ENCODE measurements at places on chromosomes 7 and 10.
A peak's percentile ranks its signal among the peaks of the same experiment; 100 is the strongest.

DNA sequence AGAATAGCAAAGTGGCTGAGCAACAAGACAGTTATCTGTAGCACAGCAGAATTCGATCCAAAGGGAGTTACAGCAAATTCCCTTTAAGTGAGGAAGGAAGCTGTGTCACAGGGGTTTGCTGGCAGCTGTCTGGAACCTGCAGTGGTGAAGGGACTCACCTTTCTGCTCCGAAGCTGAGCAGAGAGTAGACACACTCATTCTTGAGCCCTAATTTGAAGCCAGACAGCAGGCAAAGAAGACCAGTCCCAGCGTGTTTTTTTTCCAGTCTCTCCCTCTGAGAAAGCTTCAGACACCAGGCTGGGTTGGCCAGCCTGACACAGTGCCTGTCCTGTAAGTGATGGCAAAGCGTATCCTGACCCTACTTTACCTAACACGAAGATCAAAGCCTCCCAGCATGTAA, 210.7 kb downstream of the TRIL start:
- no peak for DNase-seq

DNA sequence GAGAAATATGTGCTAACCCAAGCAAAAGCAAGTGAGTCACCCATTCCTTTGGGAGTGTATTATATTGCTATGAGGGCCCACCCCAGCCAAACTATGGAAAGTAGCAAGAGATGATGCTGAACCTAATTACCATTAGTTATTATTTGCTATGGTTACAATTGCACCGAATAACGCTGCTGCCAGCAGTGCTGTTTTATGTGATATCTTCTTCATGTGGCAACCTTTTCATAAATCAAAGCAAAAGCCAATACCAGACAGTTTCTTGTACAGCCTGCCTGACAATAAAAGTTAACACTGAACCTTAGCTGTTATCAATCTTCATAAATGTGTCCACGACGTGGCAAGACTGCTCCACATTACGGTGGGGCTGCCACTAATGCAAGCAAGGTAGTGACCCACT, 241.7 kb upstream of the PLXNA4 start:
- no peak for DNase-seq

GRCh38 chr7:82172017-82172416, 271.6 kb downstream of the CACNA2D1 start:
- no peak for DNase-seq

DNA sequence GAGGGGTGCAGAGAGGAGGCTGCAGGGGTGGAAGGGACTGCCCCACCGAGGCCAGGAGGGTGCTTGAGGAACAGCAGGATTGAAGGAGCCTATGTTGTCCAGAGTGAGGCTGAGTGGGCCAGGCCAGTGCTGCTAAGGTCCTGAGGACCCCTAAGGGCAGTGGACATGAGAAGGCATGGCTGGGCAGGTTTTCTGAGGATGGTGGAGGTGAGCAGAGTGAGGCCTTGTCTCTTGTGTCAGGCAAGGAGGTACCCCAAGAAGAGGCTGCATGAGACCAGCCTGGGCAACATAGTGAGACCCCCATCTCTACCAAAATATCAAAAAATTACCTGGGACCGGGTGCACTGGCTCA, 5.2 kb downstream of the SH2B2 start:
- DNase-seq, result no peak

DNA sequence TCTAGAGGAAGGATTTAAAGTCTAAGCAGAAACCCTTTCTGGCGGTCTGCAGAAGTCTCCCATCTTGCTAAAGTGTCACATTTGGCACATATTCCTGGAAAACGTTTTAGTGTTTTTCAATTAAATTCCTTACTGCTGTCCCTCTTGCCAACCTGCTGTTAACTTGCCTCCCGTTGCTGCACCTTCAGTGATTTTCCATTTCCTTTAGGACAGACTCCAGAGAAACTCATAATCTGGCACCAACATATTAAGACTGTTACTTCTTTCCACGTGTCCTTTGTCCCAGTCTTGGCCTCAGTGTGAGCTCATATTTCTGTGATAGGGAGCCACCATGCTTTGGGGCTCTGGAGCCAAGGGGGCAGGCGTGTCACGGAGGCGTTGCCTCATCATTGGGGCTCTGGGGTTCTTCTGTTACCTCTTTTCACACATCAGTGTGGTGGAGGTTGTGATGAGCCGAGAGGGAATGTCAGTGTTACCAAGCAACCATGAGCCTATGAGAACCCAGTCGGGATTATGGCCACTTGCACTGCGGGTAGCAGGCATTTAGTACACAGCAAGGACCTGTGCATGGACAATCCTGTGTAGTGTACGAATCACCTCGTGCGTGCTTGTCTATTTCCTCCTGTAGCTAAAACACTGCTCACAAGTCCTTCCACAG, 26.0 kb upstream of the ZNF32 start:
- no peak for DNase-seq

- no peak for DNase-seq
Measured at GRCh38 chr7:96131525-96131924, 190.4 kb downstream of the SLC25A13 start.

GRCh38 chr10:102408728-102409603, 9.6 kb downstream of the PSD start:
- DNase-seq, result peak; percentile 45
